ENCODE measurements at places on chromosomes 12 and 14.

DNA sequence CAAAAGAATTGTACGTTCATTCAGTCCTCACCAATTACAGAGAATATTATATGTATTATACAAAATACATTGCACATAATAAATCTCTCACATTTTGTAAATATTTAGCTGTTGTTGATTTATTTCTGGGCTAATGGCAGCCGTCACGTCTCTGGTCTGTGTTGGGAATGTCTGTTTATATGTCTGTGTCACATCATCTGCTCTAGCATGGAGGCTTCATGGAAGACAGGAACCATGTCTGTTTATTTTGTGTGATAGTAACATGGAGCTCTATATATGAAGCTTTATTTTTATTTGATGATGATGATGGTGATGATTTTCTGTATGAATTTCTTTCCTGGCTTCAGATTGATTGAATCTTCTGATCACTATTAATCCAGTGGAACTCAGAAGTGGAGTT, 138.4 kb downstream of the RAD51B start:
- no peak for DNase-seq

- DNase-seq, result no peak
Measured at GRCh38 chr12:130458341-130458740, 120.7 kb downstream of the PIWIL1 start.

DNA sequence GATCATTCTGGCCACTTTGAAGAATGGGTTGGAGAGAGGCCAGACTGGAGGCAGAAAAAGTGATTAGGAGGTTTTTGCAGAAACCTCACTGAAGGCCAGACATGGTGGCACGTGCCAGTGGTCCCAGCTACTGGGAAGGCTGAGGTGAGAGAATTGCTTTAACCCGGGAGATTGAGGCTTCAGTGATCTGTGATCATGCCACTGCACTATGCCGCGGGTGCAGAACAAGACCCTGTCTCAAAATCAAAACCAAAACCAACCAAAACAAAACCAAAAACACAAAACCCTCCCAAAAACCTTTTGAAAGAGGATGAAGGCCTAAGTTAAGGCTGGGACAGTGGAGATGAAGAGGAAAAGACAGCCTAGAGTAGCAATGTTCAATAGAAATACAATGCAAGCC, 15.2 kb upstream of the CFAP54 start:
- no peak for DNase-seq

- no peak for DNase-seq
Measured at GRCh38 chr12:130353081-130353480, 15.4 kb downstream of the PIWIL1 start.

DNA sequence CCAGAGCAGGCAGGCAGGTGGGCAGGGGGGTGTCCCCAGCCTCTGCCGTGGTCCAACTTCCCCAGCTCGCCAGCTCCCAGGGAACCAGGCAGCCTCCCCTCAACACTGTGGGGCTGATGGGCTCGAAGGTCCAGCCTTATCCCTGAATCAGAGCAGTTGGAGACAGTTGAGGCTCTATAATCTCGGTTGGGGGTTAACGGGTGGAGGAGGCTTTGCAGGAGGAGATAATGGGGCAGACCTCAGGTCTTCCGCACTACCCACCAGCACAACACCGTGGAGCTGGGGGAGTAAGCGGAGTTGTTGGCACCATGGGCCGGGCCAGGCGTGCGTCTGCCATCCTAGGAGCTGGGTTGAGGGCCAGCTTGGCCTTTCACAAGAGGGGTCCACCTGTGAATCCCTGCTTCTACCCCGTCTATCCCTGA, 13.9 kb upstream of the HDAC7 start:
- DNase-seq, result no peak

- no peak for DNase-seq
Measured at GRCh38 chr12:120961604-120962531, 16.5 kb upstream of the HNF1A start.

DNA sequence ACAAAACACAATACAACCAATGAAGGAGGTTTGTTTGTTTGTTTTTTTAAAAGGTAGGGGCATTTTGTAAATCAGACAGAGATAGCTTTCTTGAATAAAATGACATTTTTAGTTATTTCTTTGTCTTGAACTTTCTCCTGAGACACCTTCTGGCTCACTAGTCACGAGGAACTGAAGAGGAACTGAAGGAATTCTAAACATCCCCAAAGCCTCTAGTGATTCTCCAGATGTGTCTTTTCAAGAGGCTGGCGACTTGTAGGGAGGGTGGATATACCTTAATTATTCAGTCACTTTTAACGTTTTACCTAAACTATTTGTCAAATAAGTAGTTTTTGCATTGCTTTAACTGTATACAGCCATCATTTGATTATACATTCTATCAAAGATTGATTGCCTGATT, 211.2 kb upstream of the LRIG3 start:
- no peak for DNase-seq

All from GM12892 (cell line).